ENCODE measurements at places on chromosomes 6 and 20.

DNA sequence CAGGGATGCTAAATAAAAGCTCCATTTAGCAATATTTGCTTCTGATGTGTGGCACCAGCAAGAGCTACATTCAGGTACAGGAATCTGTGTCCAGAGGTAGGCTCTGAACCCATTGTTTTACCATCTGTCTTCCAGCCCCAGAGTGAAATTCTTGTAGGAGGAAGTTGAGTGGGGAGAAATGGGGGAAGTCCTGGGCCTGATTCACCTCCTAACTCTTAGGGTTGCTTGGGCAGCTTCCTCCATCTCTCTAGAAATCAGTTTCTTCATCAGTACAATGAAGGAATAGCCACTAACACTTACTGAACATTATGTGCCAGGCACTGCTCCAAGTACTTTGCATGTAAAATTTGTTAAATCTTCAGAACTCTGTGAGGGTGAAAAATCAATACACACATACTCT lies 35.1 kb upstream of the TSPYL1 start:
- no peak for DNase-seq

DNA sequence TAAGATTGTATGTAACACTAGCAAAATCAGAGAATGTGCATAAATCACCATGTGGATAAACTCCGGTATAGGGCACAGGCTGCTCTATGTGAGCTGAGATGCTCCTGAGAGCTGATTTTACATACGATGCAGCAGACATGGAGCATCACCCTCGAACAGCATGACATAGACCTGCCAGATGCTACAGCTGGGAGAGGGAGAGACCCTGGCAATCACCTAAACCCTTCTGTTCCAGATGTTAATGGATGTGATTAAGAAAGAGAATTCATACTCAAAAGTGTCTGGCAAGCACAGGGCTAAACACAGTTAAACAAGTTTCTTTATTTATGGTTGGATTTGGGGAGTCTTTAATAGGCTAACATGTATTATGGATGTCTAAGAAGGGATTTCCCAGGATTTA lies 157.0 kb downstream of the CLIC5 start:
- no peak for DNase-seq

DNA sequence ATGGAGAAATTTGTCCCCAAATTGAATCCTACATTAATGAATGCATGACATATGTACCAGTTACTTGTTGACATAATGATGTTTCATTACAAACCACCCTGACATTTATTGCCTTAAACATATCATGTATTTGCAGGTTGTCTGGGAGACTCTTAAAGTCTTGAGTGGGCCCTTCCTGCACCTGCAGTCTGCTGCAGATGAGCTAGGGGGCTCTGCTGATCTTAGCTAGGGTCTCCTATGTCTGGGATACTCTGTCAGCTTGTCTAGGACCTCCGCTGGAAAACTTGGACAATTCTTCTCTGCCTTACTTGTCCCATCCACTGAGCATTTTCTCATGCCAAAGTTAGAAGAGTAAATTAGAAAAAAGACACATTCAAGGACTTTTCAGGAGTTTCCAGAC lies 581.6 kb downstream of the HAO1 start:
- no peak for DNase-seq

DNA sequence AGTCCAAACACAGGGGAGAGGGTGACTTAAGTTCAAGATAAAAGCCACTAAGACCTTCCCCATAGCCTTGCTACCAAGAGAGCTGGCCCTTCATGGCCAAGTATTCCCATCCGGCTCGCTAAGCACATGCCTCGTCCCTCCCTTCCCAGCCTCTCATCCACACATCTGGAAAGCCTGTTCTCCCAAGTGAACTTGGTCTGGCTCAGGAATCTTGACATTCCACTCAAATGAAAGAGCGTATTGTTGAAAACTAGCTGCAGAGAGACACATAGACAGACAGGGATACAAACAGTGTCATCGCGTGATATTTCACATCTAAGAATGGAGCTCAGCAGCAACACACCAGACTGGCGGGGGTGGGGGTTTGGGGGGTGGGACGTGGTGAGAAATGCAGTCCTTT lies 182.8 kb upstream of the FOXQ1 start:
- DNase-seq = no peak

DNA sequence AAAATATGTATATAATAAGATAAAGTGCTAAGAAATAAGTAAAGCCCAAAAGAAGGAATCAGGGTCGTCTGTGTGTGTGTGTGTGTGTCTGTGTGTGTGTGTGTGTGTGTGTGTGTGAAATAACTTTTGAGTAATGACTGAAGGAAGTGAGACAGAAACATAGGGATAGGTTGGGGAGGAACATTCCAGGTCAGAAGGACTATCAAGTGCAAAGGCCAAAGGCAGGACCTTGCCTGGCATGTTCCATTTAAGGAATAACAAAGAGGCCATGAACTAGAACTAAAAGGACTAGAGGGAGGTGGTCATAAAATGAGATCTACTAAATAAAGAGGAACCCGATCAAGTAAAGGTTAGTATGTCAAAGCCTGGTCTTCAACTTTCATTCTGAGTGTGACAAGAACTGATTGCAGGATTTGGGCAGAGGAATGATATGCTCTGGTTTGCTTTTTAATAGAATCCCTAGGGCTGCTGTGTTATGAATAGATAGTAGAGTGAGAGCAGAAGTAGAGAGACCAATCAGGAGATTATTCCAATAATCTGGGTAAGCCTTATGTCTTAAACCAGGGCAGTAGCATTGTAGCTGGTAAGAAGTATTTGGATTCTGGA lies 6.9 kb downstream of the ENPP3 start:
- DNase-seq = no peak

DNA sequence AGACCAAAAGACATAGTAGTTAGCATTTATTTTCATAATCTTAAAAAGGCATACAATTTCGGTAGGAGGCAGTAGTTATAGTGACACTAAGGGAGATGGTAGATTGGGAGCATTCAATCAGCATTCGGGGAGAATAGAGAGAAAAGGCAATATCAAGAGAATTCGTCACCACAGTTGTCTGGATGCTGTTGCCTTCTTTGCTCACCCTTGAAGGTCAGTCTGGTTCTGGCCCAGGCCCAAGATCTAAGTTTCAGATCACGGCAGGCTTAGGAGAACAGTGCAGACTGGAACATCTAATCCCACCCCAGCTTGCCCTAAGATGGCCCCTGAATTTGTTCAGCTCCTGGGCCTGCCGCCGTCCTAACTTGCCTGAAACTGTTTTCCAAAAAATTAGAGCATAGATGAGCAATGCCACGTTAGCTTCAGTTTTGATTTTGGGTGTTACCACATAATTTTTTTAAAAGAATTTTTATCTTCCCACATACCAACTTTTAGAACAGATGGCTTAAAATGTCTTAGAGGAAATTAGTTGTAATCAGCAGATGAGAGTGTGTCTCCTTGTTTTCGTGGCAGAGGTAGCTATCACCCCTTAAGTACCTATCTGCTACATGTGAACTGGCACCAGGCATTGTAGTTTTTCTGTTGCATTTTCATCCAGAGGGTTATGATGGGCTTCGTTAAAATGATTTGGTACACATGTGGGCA lies 8.3 kb upstream of the CEP85L start:
- no peak for DNase-seq

DNA sequence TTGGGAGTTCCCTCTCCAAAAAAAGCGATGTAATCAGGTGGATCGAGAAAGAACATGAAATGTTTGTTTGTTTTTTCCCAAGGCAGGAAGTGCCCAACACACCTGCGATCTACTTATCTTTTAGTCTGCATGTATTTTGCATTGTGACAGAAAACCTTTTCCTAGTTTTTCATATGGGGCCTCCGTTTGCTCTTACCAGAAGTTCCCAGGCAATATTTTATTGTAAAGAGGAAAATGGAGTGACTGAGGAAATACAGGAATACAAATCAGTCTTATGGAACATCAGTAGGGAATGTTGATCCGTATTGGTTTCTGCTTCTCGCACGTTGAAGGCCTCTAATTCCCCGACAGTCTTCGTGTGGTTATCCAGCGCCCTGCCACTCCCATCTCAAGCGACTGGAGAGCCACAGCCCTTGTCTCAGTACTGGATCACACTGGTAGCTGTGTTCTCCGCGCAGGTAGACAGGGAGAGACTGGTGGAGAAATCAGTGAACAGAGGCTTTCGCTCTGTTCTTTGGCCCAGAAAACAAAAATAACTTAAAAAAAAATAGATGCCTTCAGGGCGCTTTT lies 107.4 kb downstream of the TRIM27 start:
- DNase-seq = no peak

DNA sequence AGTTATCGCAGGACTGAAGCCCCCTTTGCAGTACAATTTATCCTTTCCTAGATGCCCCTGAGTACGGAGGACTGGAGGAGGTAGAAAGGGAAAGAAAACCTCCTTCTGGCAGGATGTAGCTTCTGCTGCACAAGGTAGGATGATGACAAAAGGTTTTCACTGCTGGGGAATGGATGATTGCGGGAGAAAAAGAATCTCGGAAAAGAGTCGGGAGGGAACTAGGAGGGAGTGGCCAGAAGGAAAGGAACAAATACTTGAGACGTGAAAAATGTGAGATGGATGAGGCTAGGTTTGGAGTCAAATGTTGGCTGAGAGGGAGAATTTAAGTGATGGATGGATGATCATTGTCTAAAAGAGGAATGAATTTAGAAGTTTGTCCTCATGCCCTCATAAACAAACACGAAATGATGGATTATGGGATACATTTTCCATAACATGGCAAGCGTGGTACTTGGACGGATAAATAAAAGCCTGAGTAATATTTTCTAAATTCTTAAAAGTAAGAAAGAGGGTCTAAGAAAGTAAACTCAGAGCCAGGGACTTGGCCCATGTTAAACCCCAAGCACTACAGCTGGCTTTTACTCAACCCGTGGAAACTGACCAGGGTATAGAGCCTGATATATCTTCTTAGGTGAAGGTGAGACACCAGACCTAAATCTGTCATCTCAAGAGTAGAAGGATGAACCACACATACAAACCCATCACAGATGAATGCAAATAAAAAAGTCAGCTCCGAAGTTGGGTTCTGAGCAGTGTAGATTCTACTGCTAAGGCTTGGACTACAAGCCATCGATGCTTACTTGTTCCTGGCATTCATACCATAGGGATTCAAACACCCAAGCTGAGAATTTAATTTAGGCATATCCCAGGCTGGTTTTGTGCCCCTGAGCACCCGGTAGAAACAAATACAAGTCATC lies 72.4 kb downstream of the HFE start:
- DNase-seq = no peak

DNA sequence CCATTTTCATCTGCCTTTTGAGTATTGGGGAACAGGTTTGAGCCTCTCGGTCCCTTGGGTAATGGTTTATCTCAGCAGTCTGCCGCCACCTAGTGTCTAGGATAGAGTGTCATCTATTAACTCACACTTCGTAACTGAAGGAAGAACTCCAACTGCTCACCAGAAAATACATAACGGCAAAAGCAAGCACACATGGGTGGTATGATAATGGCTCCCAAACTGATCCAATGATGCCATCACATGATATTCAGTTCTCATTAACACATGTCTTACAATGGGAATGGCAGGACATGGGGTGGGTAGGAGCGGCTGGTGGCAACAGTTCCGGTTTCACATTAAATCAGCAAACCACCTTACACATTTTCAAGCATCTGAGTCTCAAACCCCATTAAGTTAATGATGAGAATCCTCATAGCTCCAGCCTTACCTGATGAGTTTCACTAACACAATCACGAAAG lies 110.7 kb upstream of the PHACTR1 start:
- no peak for DNase-seq

- DNase-seq = no peak
Observed at GRCh38 chr6:44050872-44051505, 76.3 kb downstream of the MRPL14 start.

DNA sequence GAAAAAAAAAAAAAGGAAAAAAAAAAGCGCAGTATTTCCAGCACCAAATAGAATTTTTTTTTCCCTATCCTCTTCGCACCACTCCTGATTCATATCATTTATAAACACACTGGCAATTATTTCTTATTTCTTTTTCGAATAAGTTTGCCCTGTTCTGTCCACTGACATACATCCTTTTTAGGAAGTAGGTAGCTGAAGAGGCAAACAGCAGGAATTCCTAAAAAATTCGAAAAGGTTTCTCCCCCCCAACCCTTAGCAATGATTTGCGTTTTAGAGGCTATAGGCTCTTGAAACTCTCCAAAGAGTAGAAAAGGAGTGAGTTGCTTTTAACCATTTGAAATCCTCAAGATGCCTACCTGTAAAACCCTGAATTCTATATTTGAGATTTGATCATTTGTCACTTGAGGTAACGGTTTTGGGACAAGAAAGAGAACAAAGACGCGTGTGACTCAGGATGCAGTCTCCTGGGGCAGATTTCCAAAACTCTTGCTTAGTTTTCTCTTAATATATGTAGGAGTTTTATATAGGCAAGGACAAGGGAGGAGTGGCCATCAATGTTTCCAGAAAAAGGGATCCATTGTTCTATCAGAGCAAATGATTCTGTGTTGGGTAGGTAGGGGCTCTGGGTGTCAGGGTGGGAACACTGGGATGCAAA lies 531 bp upstream of the CCN2 start:
- no peak for DNase-seq

DNA sequence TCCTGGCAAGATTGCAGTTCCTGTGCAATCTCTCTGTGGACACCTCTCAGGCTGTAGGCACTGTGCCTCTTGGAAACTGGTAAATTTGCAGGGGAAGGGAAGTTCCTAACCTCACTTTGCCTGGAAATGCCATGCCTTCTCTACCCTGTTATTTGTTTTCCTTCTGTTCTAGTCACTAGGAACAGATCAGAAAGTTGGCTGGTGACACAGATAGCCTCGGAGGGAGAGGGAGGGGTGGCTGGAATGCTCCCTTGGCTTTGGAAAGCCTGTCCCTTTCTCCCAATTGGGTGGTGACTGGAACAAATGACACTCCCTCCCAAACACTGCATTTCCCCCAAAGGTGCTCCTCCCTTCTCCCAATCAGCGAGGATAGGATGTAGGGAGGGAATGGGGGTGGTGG lies 131.5 kb upstream of the F13A1 start:
- DNase-seq = no peak

DNA sequence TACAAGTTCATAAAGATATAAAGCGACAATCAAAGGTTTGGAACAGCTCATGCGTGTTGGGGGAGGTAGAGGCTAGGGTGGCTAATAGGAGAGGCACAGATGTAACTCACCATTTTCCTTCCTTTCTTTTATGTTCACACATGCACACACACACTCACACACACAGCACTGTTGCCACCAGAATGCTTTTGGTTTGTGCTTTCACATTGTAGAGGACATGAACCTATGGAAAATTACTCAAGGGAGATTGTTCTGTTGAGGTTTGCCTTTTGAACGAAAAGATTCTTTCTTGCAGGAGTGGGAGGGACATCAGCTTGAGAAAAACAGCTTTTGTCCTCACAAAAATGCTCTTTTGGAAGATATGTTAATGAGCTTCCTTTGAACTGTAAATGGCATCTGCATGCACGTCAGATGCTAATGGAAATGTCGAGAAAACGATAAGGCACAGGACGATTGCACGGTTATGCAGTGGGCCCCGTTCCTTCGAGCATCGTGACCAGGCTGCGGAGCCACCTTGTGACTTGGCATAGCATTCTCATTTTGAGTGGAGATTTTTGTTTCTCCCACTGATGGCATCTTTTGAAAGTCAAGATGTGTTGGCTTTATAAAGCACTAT lies 724.1 kb downstream of the KIF16B start:
- DNase-seq = no peak
